Left ventricle myocardium inferior (tissue), 1 donor: ENCODE measurements at places on chromosomes 5 and 9.
A peak's percentile ranks its signal among the peaks of the same experiment; 100 is the strongest.

- peak; percentile 57 for DNase-seq
Observed at GRCh38 chr5:176541338-176542134, 4.3 kb upstream of the RNF44 start.

GRCh38 chr5:143360755-143361154 lies 42.7 kb downstream of the NR3C1 start:
- DNase-seq, result no peak

- no peak for DNase-seq
Observed at GRCh38 chr5:146660376-146660960, 144.5 kb upstream of the GPR151 start.

DNA sequence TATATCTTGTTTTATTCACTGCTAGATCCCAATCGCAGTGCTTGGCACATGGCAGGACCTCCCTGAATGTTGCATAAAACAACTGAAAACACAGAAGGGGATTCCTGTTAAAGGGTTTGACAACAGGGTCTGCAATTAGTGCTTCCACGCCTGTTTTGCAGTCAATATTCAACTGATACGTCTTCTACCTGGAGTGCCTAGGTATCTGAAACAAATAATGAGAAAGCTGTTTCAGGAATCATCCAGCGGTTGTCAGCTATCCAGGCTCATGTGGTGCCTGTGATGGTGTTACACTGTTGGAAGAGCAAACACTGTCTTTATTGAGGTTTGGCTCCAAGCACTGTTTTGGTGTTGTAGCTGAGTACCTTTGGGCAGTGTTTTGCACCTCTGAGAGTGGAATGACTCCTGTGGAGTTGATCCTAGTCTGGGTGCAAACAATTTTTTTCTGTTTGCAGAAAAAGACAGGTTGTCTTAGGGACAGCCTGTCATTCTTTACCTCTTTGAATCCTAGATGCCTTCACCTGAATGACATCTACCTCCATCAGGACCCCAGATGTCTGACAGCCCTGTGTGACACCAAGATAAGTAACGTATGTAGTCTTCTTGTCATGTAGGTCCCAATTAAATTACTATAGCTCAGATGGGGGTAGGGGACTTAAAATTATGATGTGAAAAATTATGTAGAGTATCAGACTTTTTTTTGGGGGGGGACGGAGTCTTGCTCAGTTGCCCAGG lies 14.8 kb upstream of the MATR3 start:
- no peak for DNase-seq

- no peak for DNase-seq
Observed at GRCh38 chr9:116812231-116813030, 125.3 kb downstream of the TRIM32 start.

DNA sequence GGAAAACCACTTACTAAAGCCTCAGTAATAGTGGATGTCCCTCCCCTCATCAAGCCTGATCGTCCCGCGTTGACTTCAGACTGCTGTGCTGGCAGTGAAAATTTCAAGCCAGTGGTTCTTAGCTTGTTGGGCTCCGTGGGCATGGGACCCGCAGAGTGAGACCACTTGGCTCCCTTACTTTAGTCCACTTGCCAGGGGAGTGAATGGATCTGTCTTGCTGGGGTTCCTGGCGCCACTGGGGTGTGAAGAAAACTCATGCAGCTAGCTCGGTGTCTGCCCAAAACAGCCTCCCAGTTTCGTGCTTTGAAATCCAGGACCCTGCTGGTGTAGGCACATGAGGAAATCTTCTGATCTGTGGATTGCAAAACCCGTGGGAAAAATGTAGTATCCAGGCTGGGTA lies 480.0 kb upstream of the IZUMO3 start:
- DNase-seq, result no peak

GRCh38 chr9:7166074-7166473 lies 408.3 kb downstream of the KDM4C start:
- no peak for DNase-seq

DNA sequence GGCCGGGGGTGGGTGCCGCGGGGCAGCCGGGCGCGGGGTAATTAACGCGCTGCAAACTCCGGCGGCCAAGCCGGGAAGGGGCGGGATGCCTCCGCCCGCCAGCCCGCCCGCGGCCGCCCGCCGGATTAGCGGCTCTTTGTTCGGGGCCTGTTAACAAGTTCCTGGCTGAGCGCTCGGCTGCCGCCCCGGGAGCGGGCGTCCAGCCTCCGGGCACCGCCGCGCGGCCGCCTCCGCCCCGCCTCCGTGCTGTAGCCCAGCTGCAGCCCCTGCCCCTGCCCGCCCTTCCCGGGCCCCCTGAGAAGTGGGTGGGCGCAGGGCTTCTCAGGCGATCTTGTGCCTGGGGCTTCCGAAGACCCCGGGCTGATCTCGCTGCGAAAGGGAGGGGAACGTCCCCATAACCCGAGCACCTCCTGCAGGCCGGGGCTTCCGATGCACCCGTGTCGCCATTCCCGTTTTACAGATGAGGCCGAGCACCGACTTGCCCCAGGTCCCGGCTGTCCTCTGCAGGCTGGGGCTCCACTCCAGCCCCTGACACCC lies 7.5 kb downstream of the UNC5A start:
- no peak for DNase-seq

- DNase-seq, result no peak
Observed at GRCh38 chr5:19886123-19886917, 101.7 kb downstream of the CDH18 start.

DNA sequence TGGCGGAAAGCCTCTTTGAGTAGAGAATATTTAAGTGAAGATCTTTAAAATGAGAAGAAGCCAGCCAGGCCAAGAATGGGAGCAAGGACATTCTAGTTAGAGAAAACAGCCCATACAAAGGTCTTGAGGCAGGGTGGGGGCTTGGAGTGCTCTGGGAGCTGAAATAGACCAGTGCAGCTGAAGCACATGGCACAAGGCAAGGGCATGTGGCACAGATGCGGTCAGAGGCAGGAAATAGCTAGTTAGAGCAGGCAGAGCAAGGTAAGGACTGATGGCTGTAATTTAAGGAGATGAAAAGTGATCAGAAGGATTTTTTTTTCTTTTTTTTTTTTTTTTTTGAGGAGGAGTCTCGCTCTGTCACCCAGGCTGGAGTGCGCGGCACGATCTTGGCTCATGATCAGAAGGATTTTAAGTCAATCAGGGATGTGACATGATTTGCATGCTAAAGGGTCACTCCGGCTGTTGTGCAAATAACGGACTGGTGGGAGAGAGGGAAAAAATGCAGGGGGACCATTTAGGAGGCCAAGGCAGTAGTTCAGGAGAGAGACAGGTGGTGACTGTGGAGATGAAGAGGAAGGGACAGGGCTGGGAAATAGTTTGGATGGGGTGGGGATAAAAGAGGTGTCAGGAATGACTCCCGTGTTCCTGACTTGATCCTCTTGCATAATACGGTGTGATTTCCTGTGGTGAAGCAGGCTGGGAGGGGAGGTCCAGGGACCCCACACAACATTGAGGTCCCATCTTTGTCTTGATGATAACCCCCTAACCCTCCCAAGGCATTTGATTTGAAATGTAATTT lies 207.6 kb downstream of the HSPA4 start:
- DNase-seq, result no peak

DNA sequence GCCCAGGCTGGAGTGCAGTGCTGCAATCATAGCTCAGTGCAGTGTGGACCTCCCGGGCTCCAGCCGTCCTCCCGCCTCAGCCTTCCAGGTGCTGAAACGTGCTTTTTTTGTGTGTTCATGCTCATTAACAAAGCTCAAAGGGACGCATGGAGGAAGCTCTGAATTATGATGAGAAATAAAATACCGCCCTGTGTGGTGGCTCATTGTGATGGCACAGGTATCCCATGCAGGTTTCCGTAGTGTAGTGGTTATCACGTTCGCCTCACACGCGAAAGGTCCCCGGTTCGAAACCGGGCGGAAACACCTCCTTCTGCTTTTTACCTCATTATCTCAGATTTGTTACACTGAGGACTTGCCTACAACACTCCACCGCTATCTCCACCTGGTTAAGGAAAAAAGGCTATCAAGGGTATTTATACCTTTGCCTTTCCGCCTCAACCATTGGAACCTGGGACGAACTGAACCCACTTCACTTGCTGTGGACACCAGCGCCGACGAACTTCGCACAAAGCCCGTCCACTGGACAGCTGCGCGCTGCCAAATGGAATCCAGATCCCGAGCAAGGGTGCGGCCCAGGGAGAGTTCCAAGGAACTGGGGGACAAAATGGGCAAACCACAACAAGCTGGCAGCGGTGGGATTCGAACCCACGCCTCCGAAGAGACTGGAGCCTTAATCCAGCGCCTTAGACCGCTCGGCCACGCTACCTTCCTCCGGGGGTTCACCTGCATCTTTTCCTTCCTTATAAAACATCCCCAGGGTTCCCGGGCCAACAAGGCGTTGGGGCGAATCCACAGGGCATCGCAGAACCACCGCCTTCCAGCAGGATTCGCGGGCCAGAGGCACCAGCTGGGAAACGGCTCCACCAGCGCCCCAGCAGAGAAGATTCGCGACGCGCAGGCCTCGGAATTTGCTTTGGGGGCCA lies 26.3 kb downstream of the OR2V2 start:
- no peak for DNase-seq

- no peak for DNase-seq
Observed at GRCh38 chr9:14561929-14562405, 131.3 kb downstream of the ZDHHC21 start.
